RPMI8226 (cell line): ENCODE measurements at places on chromosomes 16 and 17.

GRCh38 chr16:84518804-84519341 is 14.4 kb upstream of the MEAK7 start:
- DNase-seq, result peak; percentile 8

GRCh38 chr16:75298267-75298666 is 46.8 kb upstream of the BCAR1 start:
- DNase-seq, result no peak

- no peak for DNase-seq
Observed at GRCh38 chr17:52744179-52744578, 585.7 kb upstream of the CA10 start.

DNA sequence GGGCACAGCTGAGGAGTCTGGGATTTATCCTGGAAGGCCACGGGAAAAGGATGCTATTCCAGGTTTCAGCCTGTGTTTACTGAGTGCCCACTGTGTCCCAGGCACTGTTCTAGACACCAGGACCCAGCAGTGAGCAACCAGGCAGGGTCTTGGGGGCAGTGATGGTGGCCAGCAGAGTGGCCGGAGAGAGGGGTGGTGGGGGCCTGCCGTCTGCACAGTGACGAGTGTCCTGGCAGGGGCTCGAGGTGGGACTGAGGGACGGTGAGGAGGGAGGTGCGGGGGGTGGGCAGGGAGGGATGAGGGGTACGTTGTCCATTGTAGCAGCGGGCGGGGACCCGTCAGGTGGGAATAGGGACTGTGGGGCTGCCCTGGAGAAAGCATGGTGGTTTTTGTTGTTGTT is 66.3 kb upstream of the CIBAR2 start:
- DNase-seq, result no peak

DNA sequence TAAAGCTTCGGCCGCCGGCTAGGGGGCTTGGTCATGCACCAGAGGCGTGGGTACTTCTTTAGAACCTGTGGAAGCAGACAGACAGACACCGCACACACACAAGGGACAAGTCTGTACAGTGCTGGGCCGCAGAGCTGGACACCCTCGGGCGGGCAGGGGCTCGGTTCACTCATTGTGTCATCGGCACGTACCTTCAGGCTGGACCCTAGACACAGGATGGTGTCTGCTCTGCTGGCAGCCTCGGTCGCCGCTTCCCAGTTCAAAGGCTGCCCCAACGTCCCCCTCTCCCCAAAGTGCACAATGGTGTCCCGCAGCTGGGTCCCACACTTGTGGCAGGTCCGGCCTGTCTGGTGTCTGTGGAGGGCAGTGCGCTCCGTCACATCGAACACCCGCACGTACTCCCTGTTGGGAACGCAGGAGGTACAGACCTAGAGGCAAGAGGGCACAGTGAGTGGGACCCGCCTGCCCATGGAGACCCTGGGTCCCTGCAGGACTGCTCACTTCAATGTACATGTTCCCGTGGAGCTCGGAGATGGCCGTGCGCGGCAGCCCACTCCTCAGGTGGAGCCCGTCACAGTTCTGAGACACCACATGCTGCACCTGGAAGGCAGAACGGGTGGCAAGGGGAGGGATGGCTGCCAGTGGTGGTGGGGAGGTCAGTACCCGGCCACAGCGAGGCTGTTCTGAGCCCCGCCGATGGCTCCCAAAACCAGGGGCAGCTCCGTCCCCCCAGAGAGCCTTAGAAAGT is 3.1 kb upstream of the PCYT2 start:
- DNase-seq, result no peak

- DNase-seq, result peak; percentile 51
Observed at GRCh38 chr17:63039899-63040602, 74.0 kb downstream of the TANC2 start.

- DNase-seq, result peak; percentile 89
Observed at GRCh38 chr17:76726776-76727718, at the start of gene METTL23. Gene METTL23, plus strand, starts transcription at chr17:76726839. Its CDS starts 2,872 bp downstream, at chr17:76729711.

DNA sequence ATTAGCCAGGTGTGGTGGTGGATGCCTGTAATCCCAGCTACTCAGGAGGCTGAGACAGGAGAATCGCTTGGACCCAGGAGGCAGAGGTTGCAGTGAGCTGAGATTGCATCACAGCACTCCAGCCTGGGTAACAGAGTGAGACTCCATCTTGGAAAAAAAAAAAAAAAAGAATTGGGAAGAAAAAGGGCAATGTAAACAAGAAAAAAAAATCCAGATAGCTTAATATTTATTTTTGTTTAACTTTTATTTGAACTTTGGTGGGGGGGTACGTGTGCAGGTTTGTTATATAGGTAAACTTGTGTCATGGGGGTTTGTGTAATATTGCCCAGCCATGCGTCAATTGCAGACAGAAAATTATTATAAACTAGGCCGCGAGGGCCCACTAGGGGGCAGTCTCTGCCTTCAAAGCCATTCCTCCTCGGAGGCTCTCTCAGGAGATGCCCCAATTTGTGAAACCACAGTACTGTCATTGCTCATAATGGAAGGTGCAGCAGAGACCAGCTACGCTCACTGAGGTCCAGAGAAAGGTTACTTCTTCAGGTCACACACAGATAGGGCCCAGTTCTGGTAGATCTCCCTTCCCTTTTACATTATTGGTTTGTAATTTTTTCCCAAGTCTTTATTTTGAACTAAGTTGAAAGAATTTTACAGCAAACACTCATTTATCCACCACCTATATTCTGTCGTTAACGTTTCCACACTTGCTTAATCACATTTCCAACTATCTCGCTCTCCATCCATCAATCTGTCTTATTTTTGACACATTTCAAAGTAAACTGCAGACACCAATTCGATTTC is 206.2 kb downstream of the PRKCB start:
- peak; percentile 81 for DNase-seq

GRCh38 chr16:81668243-81669097 is 110.6 kb upstream of the PLCG2 start:
- no peak for DNase-seq

- DNase-seq, result no peak
Observed at GRCh38 chr17:78764871-78765270, 17.2 kb downstream of the CYTH1 start.

- no peak for DNase-seq
Observed at GRCh38 chr16:56192635-56192945, 1.3 kb downstream of the GNAO1 start.

GRCh38 chr17:29240968-29241963 is 5.4 kb upstream of the CRYBA1 start:
- DNase-seq, result no peak

DNA sequence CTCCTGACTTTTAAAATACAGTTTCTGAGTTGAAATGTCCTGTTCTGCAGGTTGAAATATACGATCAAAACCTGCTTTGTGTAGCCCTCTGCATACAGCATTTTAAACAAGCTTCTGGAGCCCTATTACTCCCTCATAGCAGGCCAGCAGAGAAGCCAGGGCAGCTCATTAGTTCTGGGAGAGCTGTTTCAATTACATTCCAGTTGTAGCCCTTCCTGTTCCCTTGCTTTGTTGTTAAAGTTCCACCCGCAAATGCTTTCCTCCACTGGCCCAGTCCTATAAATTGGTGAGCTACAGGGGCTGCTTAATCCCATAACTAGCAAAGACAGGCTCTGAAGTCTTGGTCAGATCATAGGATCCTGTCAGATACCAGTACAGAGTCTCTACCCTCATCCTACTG is 162.5 kb downstream of the SLC39A11 start:
- DNase-seq, result no peak

DNA sequence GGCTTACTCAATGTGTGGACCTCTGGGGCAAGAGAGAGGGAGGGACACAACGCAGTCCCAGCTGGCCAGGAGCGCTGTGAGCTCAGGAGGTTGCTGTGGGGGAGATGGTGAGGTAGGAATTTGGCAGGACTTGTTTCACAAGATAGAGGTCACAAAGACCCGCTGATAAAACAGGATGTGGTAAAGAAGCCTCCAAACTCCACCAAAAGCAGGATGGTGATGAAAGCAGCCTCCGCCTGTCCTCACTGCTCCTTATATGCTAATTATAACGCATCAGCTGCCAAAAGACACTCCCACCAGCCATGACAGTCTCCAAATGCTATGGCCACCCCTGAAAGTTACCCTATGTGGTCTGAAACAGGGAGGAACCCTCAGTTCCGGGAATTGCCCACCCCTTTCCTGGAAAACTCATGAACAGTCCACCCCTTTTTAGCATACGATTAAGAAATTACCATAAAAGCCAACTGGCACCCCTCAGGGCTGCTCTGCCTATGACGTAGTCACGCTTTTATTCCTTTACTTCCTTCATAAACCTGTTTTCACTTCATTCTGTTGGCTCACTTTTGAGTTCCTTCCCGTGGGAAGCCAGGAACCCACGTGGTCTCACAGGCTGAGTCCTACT is 5.3 kb upstream of the EIF4A3 start:
- no peak for DNase-seq

DNA sequence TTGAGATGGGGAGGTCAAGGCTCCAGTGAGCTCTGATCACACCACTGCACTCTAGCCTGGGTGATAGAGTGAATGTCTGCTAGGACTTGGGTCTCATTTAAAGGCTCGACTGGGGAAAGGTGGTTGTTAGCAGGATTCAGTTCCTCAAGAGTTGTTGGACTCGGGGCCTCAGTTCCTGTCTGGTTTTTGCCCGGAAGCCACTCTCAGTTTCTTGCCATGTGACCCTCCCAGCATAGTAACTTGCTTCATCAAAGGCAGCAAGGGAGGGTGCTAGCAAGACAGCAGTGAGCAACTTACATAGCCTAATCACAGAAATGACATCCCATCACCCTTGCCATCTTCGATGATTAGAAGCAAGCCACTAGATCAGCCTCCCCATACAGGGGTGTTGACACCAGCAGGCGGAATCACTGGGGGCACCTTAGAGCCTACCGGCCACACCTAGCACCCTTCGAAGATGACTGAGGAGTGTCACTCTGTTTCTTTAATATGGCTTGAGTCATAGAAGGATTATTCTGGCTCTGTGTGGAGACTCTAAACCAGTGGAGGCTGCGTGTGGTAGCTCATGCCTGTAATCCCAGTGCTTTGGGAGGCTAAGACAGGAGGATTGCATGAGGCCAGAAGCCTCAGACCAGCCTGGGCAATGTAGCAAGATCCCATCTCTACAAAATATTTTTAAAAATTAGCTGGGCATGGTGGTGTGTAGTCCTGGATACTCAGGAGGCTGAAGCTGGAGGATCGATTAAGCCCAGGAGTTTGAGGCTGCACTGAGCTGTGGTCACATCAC is 13.2 kb upstream of the SCNN1B start:
- DNase-seq, result peak; percentile 36

DNA sequence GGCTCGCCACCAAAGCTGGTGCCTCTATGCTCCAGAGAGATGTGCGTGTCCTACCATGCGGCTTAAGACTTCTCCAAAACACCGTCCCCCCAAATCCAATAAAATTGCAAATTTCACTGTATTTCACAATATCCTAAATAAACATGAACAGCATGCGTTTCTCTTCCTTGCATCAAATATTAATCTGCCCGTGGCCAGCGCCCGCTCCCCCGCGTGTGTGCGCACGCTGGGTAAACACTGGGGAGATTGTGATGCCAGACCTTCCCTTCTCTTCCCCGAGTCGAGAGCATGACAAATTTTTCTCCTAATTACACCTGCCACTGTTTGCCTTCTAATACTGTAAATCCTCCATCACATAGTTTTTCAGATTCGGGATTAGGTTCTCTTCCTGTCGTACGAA is 148.1 kb downstream of the MRM1 start:
- DNase-seq, result no peak

DNA sequence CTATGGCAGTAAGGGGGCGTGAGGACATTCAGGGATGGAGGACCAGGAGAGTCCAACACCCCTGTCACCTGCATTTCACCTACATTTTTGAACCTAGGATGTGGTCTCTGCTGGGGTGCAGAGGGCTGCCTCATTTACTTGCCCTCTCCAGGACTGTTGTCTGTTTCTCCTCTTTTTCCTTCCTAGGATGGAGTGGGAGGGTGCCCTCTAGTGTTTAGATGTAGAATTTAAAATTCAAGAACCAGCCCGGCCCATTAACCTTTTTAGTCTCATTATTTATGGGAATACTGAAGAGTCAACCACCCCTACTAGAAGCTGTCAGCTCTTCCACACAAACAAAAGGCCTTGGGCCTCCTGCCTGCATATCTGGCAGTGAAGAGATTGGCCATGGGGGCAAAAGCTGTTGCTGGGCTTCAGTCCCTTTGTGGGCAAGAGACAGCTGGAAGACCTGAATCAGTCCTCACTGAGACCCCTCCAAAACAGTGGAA is 2.5 kb upstream of the STARD3 start:
- DNase-seq, result peak; percentile 48

DNA sequence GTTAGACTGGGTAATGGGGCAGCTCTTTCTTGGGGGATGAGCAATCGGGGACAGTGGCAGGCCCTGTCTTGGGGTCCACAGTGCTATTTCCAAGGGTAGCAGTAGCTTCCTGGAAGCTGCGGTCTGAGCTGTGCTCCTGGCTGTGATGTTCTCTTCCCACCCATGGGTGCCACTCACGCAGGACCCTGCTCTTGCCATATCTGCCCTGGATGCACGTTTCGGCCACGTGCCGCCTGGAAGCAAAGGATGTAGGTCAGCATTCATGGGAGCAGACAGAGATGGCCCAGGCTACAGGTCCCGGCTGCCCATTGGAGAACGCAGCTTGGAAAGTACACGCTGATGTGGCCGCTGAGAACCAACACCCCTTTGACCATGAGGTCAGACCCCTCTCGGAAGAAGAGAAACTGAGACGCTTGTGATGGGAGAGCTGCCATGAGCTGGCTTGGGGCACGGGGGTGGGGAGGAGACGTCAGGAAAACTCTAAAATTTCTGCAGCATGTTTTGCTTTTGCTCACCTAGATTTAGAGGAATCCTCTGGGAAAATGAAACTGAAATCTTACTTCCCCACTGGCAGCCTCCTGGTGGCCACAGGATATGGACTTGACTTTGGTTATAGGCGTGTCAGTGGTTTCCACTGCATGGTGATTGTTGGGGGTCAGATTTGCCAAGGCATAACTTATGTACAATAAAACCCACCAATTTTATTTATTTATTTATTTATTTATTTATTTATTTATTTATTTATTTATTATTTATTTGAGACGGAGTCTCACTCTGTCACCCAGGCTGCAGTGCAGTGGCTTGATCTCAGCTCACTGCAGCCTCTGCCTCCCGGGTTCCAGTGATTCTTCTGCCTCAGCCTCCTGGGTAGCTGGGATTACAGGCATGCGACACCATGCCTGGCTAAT is 36.2 kb upstream of the IRF8 start:
- DNase-seq, result no peak

DNA sequence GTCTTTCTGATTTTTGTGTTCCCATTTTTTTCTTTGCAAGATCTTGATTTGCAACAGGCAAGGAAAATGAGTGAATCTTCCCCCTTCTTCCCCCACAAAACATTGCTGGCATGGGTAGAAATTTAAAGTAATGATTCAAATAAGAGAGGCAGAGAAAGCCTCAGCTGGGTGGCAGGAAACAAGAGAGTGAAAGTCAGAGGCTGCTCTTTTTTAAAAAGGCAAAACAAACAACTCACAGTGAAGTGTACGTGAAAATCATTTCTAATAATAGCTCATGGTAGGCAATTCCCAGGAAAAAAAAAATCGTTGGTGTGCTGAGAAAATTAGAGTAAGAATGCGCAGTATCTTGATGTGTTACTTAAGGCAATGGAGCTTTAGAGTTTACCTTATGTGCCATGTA is 229.5 kb downstream of the FTO start:
- DNase-seq, result no peak

DNA sequence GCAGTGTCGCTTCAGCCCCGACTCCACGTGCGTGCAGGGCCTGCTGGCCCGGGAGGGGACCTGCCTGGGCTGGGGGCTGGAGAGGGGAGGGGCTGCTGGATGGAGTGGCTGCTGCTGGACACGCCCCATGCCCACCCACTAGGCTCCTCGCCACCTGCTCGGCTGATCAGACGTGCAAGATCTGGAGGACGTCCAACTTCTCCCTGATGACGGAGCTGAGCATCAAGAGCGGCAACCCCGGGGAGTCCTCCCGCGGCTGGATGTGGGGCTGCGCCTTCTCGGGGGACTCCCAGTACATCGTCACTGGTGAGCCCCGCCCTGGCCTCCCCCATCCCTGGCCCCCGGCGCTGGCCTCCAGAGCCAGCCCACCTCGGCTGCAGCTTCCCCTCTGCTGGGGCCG is 2.4 kb downstream of the BRICD5 start:
- DNase-seq, result no peak
